Left kidney (tissue), 8 donors: ENCODE measurements at places on chromosomes 2 and 18. TPM values are rescaled to one million over a fixed set of nuclear protein-coding genes. Genes with fewer than 3 reads are reported as not detected.

SH3YL1 gene
- polyA plus RNA-seq: 141 TPM

BOK gene
- polyA plus RNA-seq: 15.1 TPM

CSRNP3 gene
- 11.0 TPM for polyA plus RNA-seq

DNA sequence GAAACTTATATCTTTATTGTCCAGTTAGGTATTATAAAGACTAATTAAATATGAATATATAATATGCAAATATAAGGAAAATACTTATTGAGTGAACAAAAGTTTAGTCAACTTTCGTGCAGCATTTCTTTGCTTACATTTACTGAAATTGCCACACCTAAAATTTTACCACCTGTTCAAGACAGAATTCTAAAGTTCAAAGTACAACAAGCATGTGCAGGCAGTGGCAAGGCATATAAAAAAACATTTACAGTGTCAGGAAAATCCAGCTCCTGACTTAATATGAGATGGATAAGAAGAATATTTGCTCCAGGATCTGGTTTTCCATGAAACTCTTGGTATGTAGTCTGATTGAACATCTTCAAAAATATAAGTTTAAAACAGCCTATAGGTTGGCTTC, 4.8 kb downstream of the ITPRID2 start:
- no peak for DNase-seq

DNA sequence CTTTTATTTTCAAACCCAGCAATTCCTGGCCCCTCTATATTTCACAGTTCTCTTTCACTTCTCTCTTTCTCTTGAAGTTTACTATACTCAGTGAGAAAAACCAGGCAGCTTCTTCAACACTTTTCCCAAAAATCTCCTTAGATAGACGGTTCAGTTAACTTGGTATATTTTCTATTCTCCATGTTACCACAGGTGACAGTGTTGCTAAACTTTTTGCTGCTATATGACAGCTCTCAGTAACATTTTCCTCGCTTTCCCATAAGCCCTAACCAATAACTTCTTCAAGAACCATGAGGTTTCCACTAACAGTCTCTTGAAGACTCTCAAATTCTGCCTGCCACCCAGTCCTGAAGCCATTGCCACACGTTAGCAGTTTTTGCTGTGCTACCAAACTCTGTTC, 45.8 kb downstream of the CYBRD1 start:
- DNase-seq: no peak

GRCh38 chr2:191610756-191611155, 67.2 kb upstream of the NABP1 start:
- no peak for DNase-seq

DNA sequence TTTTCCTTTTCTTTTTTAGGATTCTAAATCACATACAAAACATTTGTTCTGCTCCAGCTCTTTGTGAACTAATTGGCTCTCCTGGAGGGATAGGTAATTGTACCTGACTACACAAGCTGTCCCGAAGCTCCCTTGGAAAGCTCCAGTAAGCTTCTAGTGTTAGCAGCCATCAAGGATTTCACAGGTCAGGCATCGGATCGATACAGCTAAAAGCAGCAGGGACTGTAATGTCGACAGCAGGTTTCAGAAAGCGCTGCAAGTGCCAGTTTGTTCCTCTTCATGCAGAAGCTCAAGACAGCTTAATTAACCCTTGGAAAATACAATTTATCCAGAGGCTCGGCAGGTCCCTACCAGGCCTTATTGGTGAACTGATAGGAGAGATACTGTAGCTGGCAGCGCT, 87.2 kb upstream of the VRK2 start:
- DNase-seq: no peak

DNA sequence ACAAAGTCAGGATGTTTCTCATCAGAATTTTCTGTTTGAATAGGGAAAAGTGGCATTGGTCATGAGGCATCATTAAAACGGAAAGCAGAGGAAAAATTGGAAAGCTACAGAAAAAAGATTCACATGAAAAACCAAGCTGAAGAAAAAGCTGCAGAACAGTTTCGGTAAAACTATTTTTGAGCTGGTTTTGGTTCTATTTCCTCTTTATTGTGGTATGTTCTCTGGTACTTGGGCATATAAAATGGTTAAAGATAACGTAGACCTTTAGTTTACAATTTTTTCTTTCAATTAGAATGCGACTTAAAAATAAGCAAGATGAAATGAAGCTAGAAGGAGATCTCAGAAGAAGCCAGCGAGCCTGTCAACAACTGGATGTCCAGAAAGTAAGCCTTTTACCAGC, 7.6 kb downstream of the GPATCH11 start:
- DNase-seq: no peak

DNA sequence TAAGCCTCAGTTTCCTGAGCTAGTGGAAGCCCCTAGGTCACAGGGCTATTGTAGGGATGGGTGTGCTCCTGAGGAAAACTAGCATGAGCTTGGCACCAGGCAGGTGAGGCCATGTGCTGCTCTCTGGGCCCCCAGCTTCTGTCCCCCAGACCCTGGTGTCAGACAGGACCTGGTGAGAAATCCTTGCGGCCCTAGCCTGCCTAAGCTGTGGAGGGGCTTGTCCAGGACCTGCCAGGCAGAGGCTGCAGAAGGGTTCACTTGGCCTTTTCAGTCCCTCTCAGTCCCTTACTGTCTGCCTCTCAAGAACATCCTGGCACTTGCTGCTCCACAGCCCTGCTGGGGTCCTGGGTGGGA, 58.4 kb downstream of the ZFP36L2 start:
- no peak for DNase-seq

GRCh38 chr2:128440666-128441340, 122.1 kb upstream of the HS6ST1 start:
- DNase-seq: no peak

GRCh38 chr2:37527361-37527760, 144.1 kb downstream of the CDC42EP3 start:
- no peak for DNase-seq

- DNase-seq: no peak
Measured at GRCh38 chr2:121796239-121796638, 40.8 kb downstream of the TSN start.

DNA sequence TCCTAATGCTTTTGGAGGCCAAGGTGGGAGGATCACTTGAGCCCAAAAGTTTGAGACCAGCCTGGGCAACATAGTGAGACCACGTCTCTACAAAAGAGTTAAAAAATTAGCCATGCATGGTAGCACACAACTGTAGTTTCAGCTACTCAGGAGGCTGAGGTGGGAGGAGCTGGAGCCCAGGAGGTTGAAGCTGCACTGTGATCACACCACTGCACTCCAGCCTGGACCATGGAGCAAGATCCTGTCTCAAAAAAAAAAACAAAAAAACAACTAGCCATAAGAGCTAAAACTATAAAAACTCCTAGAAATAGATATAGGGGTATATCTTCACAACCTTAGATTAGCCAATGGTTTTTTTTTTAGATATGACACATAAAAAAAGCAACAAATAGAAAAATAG, 16.9 kb upstream of the COL6A3 start:
- no peak for DNase-seq

DNA sequence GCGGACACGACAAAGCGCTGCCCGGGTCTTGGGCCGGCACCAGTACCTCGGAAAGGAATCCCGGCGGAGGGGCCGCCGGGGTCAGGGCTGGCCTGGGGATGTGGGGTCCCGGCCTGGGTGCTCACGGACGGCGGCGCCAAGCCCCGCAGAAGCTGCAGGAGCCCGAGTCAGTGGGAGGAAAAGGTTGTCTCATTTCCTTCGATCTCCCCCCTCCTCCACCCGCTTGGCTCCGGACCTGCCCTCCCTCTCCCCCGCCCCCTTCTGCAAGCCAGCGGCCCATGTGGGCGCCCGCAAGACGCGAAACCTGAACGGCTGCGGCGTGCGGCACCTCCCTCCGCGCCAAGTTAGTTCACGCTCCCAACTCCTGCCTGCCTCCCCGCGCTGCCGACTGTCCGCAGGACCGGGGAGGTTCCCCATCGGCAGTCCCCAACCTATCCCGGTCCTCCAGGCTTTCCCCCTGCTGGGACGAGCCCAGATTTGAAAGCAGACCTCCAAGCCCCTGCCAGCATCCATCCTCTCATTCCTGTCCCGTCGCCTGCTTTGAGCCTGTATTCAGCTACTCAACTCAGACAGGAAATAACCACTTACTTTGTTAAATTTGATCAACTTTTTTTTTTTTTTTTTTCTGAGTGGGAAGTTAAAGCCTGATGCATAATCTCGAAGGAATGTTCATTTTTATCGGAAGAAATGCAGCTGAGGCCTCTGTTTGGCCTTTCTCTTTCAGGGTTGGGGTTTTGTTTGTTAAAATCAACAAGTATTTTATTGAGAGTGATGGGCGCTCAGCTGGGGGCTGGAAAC, at the start of gene EVA1A:
Gene EVA1A, minus strand, starts transcription at position 172 of the 798 bp plus-strand sequence. CDS start 42,799 bp downstream, outside the sequence.
- DNase-seq: no peak

DNA sequence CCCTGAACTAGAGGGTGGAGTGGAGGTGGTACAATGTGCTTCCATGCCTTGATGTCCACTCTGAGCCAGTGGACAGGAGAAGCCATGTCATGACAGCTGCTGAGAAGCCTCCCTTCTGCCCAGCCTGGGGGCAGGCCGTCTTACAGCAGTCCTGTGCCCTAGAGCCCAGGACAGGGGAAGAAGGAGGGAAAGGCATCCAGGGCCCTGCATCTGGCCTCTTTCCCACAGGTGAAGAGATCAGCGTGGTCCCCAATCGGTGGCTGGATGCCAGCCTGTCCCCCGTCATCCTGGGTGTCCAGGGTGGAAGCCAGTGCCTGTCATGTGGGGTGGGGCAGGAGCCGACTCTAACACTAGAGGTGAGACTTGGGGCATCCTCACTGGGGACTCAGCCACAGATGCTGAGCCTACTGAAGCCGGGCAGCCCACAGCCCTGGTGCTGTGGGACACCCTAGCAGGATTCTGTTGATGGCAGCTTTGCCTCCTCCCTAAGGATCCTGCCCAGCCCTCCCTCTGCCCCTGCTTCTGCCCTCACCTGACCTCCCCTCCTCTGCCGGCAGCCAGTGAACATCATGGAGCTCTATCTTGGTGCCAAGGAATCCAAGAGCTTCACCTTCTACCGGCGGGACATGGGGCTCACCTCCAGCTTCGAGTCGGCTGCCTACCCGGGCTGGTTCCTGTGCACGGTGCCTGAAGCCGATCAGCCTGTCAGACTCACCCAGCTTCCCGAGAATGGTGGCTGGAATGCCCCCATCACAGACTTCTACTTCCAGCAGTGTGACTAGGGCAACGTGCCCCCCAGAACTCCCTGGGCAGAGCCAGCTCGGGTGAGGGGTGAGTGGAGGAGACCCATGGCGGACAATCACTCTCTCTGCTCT, 3.1 kb downstream of the IL36RN start:
- DNase-seq: no peak
